ENCODE measurements at places on chromosomes 5 and 9.

GRCh38 chr5:407801-408268 lies 35.1 kb upstream of the EXOC3 start:
- DNase-seq = no peak

GRCh38 chr5:180495292-180495691 lies 1.1 kb downstream of the CNOT6 start:
- no peak for DNase-seq

- DNase-seq = no peak
Observed at GRCh38 chr9:126448136-126448535, 121.5 kb downstream of the MVB12B start.

DNA sequence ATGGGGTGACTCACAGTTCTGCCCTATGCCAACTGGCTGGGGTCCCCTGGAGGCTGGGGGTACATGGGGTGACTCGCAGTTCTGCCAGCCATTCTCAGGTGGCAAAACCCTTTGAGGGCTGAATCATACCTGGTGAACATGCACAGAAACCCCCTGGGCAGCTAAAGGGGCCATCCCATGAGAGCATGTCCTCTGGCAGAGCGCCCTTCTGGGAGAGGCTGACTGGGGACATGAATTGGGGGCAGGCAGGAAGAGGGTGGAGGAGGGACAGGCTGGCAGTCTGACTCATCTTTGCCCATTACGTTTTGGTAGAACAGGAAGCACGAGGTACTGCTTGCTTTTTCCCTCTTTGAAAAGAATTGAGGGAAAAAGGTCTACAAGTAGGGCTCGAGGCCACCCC lies 16.7 kb downstream of the TRAF1 start:
- no peak for DNase-seq

GRCh38 chr5:39519566-39520231 lies 94.9 kb upstream of the DAB2 start:
- no peak for DNase-seq

- DNase-seq = no peak
Observed at GRCh38 chr5:177980743-177981151, 15.3 kb downstream of the PROP1 start.

DNA sequence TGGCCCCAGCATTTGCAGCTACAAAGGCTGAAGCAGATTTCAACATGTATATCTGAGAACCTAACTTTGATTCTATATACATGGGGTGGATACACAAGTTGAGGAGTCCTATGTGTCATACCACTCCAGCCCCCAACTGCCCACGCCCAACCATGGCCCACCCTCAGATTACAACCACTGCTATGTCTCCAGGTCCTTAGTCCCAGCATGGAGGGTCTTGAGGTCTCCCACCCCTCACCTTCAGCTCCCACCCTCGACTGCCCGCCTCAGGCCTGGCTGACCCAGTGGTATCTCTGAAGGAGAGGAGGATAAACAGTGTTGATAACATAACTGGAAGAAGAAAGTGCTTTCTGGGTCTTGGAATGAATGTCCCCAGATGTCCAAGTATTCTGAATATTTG lies 8.2 kb downstream of the SOWAHA start:
- peak; percentile 46 for DNase-seq

DNA sequence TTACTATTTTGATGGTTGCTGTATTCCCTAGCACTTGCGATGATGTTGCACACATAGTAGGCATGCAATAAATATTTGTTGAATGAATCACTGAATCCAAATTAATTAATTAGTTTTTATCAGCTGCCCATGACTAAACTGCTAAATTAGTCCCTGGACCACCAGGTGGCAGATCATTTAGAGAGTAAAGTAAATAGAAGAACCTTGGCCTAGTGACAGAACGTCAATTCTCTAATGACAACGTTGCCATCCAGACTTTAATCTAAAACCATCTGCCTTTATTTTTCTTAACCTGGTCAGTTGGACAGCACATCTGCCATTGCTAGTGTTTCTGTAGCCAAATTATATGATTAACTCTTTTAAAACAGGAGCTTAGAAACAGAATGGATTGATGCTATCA lies 457.5 kb downstream of the KIF4B start:
- DNase-seq = no peak

GRCh38 chr5:138274189-138274853 lies at the start of gene GFRA3:
TSS of gene GFRA3 (minus strand) at chr5:138274621. CDS start at chr5:138274424, 197 bp downstream.
- no peak for DNase-seq

- DNase-seq = no peak
Observed at GRCh38 chr9:127222388-127223095, 42.0 kb upstream of the GARNL3 start.

- DNase-seq = no peak
Observed at GRCh38 chr5:139058121-139058520, 140.0 kb downstream of the SIL1 start.

DNA sequence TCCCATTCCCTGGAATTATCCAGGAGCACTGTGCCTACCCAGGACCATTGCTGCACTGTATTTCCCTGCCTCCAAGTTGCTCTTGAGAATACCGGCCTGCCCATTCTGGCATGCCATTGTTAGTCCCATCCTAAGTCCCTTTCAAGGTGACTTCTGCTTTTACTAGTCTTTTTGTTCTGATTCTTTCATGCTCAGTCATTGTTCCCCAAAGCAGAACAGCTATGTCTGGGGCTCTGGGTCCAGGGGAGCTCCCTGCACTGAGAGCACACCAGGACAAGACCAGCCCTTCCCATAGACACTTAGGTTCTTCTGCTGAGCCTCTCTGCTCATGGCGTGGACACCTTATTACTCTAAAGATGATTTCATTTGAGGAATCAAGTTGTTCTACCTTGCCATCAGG lies 388.9 kb upstream of the KLF4 start:
- no peak for DNase-seq

DNA sequence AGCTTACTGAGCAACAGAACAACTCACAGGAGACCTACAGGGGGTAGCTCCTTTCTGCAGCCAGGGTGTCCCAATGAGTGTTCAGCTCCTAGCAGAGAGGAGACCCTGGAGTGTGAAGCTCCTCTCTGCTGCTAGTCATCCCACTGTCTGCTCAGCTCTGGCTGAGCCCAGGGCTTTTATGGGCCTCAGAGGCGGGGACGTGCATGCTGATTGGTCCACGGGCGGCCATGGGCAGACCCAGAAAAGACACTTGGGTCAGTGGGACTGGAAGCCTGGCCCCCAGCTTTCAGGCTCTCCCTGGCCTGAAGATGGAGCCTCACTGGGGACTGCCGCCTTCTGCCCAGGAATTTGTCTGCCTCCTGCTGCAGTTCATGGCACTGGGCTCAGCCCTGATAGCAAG lies 40.6 kb downstream of the TSPAN17 start:
- DNase-seq = no peak

DNA sequence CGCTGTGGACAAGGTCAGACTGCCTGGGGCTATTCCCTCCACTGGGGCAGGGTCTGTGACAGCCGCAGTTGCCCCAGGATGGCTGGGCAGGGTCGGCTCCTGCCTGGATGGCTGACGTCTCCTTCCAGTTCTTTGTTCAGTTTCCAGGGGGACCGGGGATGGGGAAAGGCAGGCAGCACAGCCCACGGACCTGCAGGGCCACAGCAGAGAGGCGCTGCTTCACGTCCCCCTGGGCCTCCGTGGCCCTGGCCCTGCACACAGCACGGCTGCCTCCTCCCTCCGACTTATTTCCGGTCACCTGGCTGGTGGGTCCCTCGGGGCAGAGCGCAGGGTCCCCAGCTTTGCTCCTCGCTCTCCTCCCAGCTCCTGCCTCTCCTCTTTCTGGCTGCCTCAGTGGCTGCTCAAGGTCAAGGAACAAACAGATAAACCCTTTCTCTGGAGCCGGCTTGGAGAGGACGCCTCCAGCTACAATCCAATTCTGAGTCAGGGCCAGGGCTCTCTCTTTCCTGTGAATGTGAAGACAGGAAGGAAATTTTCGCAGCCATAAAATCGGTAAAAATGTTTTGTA lies 169.7 kb downstream of the C9orf50 start:
- no peak for DNase-seq

DNA sequence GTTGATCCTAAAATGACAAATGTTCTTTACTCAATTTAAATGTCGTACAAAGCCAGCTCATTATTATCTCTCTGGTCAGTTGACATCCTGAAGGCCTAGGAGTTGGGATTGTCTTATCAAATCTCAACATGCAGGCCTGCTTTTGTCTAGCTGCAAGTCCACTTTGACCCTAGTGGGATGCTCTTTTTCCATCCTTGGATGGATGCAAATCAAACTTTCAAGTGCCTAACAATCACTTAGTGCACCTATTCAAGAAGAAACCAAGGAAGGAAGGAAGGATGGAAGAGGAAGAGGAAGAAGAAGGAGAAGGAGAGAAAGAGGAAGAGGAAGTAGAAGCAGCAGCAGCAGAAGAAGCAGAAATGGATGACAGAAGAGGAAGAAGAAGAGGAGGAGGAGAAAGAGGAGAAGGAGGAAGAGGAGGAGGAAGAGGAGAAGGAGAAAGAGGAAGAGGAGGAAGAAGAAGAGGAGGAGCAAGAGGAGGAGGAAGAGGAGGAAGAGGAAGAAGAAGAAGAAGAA lies 109.6 kb downstream of the PIK3R1 start:
- no peak for DNase-seq

- no peak for DNase-seq
Observed at GRCh38 chr5:34519489-34520220, 136.5 kb upstream of the RAI14 start.

DNA sequence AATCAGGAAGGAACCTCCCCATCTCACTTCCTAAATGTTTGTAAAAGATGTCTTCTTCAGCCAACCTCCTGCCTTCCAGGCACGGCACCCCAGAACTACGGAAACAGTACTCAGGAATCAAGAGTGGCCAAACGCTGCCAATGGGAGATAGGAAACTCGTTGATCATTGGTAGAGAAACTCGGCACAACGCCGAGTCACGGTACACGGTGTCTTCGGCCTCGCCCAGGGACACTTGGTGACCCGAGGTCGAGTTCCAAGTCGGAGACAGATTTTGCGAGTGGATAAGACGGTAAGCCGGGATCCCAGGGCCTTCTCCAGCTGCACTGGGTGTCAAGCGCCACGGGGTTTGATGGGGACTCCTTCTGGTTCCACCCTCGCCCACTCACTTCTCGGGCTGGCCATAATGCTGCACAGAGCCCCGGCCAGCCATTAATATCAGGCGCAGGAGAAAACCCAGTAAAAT lies 343 bp downstream of the KIAA0825 start:
- peak; percentile 36 for DNase-seq

GRCh38 chr9:95966306-95966705 lies 90.8 kb downstream of the ERCC6L2 start:
- no peak for DNase-seq

- DNase-seq = no peak
Observed at GRCh38 chr5:137862251-137862650, 5.4 kb upstream of the MYOT start.

DNA sequence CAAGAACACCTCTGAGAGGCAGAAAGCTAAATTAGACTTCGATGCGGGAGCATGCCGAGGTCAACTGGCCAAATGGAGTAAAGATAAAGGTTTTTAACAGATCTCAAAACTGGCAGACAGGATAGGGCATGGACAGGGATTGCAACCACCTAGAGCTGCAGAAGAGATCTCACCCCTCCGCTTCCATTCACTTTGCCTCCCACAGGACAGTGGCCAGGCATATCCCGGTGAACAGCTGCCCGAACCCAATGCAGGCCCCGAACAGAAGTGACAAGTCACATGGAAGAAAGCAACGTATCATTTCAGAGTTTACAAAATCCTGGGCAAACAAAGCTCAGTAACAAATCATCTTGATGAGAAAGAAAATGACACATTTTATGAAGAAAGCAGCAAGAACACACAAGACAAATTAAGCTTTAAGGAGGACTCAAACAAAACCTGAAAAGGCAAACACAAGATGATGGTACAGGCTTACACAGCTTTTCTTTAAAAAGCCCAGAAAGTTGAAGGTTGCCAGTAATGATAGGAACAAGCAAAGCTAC lies 18.4 kb downstream of the RNF130 start:
- DNase-seq = no peak

- DNase-seq = no peak
Observed at GRCh38 chr5:625516-625915, 13.4 kb downstream of the CEP72 start.

- DNase-seq = no peak
Observed at GRCh38 chr9:20043461-20043860, 254.6 kb upstream of the SLC24A2 start.

DNA sequence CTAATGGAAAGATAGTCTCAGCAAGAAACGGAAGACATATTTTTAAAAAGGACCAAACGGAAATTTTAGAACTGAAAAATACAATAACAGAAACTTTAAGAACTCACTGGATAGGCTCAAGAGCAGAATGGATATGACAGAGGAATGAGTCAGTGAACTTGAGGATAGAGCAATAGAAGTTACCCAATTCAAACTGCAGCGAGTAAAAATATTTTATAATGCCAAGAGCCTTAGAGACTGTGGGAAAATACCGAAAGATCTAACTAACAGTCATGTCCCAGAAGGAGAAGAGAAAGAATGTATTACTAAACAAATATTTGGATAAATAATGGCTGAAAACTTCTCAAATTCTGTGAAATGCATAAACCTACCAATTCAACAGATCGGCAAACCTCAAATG lies 40.8 kb downstream of the ADAMTS2 start:
- DNase-seq = no peak

GRCh38 chr9:125651576-125652232 lies 55.3 kb downstream of the MAPKAP1 start:
- no peak for DNase-seq

GRCh38 chr9:76363032-76363395 lies 31.2 kb downstream of the RFK start:
- no peak for DNase-seq

- no peak for DNase-seq
Observed at GRCh38 chr5:63240063-63240755, 661.6 kb downstream of the LRRC70 start.

DNA sequence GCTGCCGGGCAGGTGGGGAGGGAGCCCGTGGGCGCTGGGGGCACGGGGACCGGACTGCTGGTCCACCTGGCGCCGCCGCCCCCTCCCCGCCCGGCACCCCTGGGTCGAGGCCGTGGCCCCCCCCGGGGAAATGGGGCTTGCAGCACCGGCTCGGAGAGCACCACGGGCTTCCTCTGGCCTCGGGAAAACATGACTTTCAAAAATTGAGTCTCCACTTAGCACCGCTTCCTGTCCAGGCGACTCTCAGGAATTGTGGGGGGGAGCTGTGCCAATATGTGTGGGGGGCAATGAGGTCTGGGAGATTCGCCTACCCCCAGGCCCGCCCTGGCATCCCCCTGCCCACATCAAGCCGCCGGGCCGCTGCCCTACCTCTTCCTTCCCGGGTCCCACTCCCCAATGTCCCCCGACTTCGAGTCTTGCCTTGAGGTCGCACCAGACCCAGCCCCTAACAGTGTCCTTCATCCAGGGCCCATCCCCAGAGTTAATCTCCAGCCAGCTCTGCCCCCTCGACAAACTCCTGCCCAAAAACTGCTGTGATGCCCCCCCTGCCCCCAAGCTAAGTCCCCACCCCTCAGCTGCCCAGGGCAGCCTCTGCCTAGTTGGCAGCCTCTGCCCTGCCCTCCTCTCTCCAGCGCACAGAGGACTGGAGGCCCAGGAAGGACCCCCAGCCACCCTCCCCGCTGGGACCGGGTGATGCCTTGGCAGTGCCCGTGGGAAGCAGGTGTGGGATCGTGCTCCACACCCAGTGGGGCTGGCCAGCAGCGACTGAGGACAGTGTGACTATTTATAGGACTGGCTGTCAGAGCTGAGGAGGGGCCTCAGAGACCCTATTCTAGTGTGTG lies 3.9 kb downstream of the EGFL7 start:
- no peak for DNase-seq

- no peak for DNase-seq
Observed at GRCh38 chr5:10637944-10638343, 74.1 kb downstream of the ANKRD33B start.

- no peak for DNase-seq
Observed at GRCh38 chr5:128305341-128305740, 221.8 kb downstream of the SLC12A2 start.

GRCh38 chr9:125258832-125259534 lies 2.6 kb upstream of the GAPVD1 start:
- DNase-seq = no peak

GRCh38 chr9:37978983-37979382 lies 75.1 kb upstream of the SLC25A51 start:
- no peak for DNase-seq

All from head of caudate nucleus (tissue), 42 donors.